ENCODE measurements at places on chromosomes 5 and 9. TPM values are rescaled to one million over a fixed set of nuclear protein-coding genes. Genes with fewer than 3 reads are reported as not detected.

GRCh38 chr9:130174920-130175321, 2.7 kb downstream of the NCS1 start:
- no peak overlapping the region for H3K4me3 ChIP-seq
- no peak overlapping the region for H3K27ac ChIP-seq
- peaks cover 6% of the 10 kb centered on the region for H3K4me1 ChIP-seq
- H3K36me3 ChIP-seq = no peaks in the 10 kb centered on the region
- DNase-seq = no peak

DNA sequence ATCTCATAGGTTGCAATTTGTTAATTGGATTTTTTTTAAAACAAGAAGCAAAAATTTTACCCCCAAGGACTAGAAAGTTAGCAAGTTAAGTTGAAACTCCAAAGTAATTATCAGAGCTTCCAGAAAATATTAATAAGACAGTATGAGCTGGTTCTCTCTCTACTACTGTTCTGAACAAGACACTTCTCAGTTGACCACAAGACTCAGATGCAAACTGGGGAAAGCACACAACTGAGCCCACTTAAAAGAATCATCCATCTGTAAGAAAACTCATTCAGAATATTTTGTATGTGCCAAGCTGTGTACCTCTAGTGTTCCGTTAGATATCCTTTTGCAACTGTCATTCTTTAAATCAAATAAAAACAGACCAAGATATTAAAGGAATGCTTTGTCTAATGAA, 60.0 kb downstream of the MAP1B start:
- peaks cover 64% of the 10 kb centered on the region for H3K27me3 ChIP-seq
- H3K4me3 ChIP-seq = no peak overlapping the region

ANKRD33B gene
- total RNA-seq = 5.3 TPM

DNA sequence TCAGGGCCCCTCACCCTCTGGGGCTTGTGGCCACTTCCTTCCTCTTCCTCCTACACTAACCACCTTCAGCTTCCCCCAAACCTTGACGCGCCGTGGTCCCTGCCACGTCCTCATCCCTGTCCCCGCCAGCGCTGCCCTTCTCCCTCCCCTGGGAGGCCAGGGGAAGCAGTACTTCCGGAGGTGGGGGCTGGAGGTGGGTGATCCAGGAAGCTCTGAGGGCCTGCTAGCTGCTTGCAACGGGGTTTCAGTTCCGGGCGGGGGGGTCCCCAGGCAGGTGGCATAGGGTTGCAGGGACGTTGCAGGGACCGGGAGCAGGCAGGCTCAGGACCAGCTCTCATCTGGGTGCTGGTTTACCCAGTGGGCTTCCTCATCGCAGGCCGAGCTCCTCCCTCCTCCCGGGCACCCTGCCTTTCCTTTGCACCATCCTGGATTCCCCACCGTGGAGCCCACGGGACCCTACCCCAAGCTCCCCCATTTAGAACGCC, 70.0 kb downstream of the RXRA start:
- peak overlapping the region; percentile 94 for H3K27ac ChIP-seq
- no peaks in the 10 kb centered on the region for H3K36me3 ChIP-seq
- peaks cover 31% of the 10 kb centered on the region for H3K4me1 ChIP-seq
- H3K27me3 ChIP-seq = no peaks in the 10 kb centered on the region
- peak overlapping the region; percentile 91 for H3K4me3 ChIP-seq

DNA sequence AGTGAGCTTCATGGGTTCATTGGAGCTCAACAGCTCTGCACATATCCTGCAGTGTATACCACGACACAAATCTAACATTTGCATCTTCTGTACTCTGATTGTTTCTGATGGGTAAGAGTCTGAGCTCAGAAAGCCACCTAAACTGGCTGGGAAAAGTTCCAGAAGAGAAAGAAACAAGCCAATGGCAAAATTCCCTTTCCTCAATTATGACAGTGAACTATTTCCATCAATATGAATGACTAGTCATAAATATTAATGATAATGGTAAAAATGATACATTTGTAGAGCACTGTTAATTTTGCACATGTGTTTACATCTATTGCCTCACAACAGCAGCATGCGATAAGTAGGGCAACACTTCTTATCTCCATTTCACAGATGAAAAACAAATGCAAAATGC, 1101.6 kb upstream of the DMAC1 start:
- DNase-seq = no peak

EGFL7 gene
- total RNA-seq = 5.7 TPM

DNA sequence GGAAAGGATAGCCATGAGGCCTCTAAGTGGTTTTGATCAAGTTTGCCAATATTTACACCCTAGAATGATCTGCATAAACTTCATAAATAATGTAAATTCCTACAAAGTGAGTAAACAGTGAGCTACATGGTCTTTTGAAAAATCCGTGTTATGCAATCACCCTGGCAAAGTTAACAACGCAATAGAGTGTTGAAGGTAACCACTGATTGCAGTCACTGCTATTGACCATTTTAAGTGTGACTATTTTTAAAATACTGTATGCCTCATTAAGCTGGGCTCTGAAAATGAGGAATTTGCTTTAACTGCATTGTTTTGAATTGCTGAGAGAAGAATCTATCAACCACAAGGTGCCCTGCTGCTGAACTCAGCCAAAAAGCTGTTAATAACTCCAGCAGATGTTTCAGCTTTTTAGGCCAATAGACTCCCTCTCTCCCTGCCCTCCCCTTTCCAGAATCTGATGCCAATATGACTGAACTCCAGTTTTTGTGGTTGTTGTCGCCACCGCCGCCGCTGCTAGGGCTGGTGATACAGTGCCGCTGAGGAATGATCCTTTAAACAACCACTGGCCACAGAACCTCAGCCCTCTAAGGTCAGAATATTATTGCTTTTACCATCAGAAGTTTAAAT, 35.3 kb upstream of the SMARCA2 start:
- no peak for DNase-seq
- peaks cover 9% of the 10 kb centered on the region for H3K27me3 ChIP-seq
- no peak overlapping the region for H3K27ac ChIP-seq

- DNase-seq = no peak
- peaks cover 3% of the 10 kb centered on the region for H3K36me3 ChIP-seq
Observed at GRCh38 chr9:109166171-109166770, 778 bp downstream of the FRRS1L start.

MED10 gene
- total RNA-seq = 78.7 TPM

DNA sequence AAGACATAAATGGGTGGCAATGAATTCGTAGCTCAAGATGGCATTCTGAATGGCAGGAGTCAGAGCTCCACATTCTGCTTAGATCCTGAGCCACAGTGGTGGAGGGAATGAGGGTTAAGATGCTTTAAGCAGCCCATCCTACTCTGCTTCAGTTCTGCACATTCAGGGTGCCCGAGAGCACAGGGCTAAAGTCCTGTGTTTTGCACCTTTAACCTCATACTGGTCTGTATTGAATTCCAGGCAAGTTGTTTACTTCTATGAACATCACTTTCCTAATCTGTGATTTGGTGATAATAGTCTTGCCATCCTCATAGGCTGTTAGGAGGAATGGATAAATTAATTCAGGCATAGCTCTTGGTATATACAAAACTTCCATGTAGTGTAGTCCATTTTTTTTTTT, 321.6 kb upstream of the CD180 start:
- no peak overlapping the region for H3K27ac ChIP-seq
- no peak for DNase-seq
- no peak overlapping the region for H3K4me3 ChIP-seq
- H3K4me1 ChIP-seq = peaks cover 23% of the 10 kb centered on the region
- H3K27me3 ChIP-seq = no peaks in the 10 kb centered on the region

- no peaks in the 10 kb centered on the region for H3K27me3 ChIP-seq
- no peak for DNase-seq
Observed at GRCh38 chr5:157562111-157562581, 13.4 kb downstream of the ADAM19 start.

CDKN2A gene
- total RNA-seq = 4.9 TPM

NEUROG1 gene
- total RNA-seq = not detected

DNA sequence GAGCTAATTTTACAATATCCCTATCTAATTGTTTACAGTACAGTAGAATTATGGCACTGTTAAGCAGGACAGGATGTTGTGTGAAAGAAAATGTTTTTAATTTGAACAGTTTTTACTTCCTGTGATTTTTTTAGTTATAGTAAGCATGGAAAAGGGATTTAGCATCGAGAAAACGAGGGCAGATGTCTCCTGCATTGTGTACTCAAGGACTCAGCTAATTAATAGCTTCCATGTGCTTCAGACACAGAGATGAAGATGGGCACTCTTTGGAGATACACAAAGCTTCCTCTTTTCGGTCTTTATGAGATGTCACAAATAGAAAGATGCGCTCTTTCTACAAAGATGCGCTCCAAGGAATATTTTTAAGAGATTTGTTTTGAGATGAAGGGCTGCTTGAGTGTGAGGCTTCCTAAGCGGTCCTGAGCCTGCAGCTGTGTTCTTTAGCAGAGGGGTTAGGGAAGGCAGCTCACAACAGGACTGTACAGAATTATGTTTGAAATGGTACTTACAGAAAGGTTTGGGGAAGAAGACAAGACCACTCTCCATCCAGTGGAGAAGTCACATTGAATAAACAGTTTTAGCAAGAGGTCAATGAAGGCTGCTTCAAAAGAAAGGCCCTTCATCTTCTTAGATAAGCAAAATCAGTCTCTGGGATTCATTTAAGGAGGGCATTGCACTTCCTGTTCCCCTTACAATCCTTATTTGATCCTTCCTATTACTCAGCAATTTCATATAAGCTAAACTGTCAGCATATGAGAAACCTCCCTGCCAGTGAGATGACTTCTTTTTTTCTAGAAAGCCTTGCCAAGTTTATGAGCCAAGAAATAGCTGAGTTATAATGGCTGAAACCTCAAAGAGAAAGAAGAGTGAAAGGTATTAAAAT, 311.5 kb downstream of the EFNA5 start:
- no peak for DNase-seq
- H3K4me1 ChIP-seq = no peaks in the 10 kb centered on the region
- H3K27me3 ChIP-seq = no peaks in the 10 kb centered on the region
- no peak overlapping the region for H3K4me3 ChIP-seq
- H3K27ac ChIP-seq = no peak overlapping the region
- H3K36me3 ChIP-seq = no peaks in the 10 kb centered on the region

SLC25A2 gene
- 0.65 TPM for total RNA-seq

ZNF883 gene
- total RNA-seq = 1.3 TPM

DNA sequence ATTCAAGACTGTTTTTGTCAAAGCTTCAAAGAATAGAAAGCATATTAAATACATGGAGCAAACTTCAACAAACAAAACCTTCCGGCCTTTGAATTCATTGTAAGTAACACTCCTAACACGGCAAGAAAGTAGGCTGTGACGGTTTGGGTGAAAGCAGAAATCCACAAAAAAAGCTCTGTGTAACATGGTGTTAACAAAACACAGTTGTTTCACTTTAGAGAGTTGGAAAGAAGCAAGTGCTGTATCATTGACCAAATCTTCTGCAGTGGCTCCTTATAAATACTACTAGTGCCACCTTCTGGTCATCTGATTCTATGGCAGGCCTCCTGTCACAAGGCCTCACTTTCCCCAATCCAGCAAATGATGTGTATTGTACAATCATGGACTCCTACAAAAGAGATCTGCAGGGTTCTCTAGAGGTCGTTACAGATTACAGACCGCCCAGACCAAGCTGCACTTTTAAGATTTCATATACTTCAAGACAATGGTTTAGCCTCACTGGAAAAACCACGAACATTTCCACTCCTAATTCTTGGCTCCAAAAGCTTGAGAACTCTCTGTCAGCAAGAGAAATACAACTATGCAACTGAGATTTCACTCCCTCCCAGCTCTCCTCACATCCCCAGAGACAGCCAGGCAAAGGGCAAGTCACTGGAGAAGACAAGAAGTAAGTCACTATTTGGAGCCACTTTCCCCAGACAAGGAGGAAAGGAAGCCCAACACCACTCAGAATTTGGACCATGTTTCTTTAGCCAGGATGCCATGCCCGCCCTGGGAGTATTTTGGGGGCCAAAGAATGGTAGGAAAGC, 196.2 kb downstream of the DTWD2 start:
- H3K36me3 ChIP-seq = no peaks in the 10 kb centered on the region
- no peak overlapping the region for H3K27ac ChIP-seq

- peaks cover 21% of the 10 kb centered on the region for H3K36me3 ChIP-seq
- H3K4me1 ChIP-seq = peaks cover 85% of the 10 kb centered on the region
- H3K4me3 ChIP-seq = peak overlapping the region; percentile 90
Observed at GRCh38 chr5:134131578-134132350, 17.3 kb downstream of the TCF7 start.

DNA sequence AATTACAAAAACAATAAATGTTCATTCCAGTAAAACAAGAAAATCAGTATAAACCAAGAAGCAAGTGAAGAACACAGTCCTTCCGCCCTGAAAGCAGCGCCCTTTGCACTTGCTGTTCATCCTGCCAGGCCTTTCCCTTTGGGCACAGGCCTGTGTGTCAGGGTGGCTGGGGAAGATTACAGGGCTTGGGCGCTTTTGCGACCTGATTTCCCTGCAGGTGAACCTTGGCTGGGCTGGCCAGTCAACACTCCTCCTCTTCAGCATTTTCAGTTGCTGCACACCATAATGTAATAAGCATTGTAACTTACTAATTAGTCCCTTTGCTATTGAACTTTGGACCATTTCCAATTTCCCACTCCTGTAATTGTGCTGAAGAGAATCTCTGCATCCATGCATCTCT, 38.6 kb upstream of the TDRD7 start:
- no peak overlapping the region for H3K27ac ChIP-seq
- no peak for DNase-seq
- H3K27me3 ChIP-seq = no peaks in the 10 kb centered on the region
- H3K4me3 ChIP-seq = no peak overlapping the region
- H3K4me1 ChIP-seq = no peaks in the 10 kb centered on the region

- no peak overlapping the region for H3K4me3 ChIP-seq
- H3K27ac ChIP-seq = no peak overlapping the region
- peaks cover 16% of the 10 kb centered on the region for H3K27me3 ChIP-seq
- no peak for DNase-seq
- H3K36me3 ChIP-seq = peaks cover 2% of the 10 kb centered on the region
Observed at GRCh38 chr5:39570403-39571027, 145.7 kb upstream of the DAB2 start.

LCN1 gene
- total RNA-seq = not detected

GRCh38 chr5:154646745-154647113, 108.4 kb upstream of the LARP1 start:
- no peak for DNase-seq
- H3K27ac ChIP-seq = peak overlapping the region; percentile 45
- H3K4me1 ChIP-seq = peaks cover 10% of the 10 kb centered on the region
- H3K27me3 ChIP-seq = peaks cover 19% of the 10 kb centered on the region
- H3K36me3 ChIP-seq = peaks cover 6% of the 10 kb centered on the region

DNA sequence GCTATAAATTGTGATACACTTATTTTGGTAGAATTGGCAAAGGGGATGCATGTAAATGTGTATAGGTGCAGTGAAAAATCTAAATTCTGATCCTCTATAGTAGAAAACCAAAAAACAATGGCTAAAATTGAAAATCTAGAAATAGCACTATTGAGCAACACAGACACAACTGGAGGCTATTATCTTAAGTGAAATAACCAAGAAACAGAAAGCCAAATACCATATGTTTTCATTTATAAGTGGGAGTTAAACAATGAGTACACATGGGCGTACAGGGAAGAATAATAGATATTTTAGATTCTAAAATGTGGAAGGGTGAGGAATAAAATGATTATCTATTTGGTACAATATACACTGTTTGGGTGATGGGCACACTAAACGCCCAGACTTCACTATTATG, 183.2 kb upstream of the TUSC1 start:
- no peak overlapping the region for H3K27ac ChIP-seq
- no peaks in the 10 kb centered on the region for H3K4me1 ChIP-seq
- H3K36me3 ChIP-seq = no peaks in the 10 kb centered on the region

ZNF658 gene
- total RNA-seq = 1.4 TPM

Measured in T-helper 17 cell (primary cell).